Kidney epithelial cell (primary cell): ENCODE measurements at places on chromosomes 6 and 20. TPM values are rescaled to one million over a fixed set of nuclear protein-coding genes. Genes with fewer than 3 reads are reported as not detected.

DNA sequence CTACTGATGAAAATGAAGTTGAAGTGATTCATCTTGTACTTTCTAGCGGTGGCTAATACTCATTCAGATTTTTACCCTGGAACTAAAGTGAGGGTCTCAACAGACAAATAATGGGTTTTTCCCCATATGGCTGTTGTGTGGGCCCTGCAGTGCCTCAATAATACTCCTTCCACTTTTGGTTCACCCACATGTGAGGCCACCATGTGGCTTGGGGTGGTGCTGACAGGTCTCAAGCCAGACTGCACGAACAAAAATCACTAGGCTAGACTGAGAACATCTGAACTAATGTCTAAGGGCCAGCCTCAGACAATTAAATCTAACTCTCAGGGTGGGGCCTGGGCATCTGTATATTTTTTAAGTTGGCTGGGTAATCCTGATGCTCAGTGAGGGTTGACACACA is 7.9 kb upstream of the COL12A1 start:
- no peak for DNase-seq

DNA sequence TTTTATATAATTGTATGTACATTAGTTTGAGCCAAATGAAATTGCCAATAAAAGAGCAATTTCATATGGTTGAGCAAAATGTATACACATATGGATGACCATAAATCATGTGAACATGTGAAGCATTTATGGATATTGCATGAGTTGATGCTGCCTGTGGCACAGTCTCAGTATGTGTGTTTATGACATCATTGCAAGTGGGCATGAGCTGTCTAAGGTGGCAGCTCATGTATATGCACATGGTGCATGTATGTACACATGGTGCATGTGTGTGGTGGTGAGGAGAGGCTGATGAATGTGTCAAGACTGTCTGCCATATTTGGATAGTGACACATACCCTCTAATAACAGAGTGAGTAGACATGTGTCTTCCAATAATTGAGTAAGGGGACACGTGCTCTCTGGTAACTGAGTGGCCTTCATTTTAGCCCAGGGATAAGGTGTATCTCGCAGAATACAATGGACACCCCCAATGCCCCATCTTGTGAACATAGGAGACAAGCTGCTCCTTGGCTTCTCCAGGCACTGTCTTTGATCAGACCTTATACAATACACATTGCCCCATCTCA is 208.8 kb downstream of the DHX35 start:
- DNase-seq: no peak

GRCh38 chr20:41408156-41408794 is 41.7 kb upstream of the EMILIN3 start:
- DNase-seq: no peak

GRCh38 chr6:9250852-9251251 is 815.5 kb upstream of the SLC35B3 start:
- DNase-seq: peak; percentile 34

GRCh38 chr20:35994994-35995453 is 26.6 kb downstream of the CNBD2 start:
- DNase-seq: peak; percentile 43

DNA sequence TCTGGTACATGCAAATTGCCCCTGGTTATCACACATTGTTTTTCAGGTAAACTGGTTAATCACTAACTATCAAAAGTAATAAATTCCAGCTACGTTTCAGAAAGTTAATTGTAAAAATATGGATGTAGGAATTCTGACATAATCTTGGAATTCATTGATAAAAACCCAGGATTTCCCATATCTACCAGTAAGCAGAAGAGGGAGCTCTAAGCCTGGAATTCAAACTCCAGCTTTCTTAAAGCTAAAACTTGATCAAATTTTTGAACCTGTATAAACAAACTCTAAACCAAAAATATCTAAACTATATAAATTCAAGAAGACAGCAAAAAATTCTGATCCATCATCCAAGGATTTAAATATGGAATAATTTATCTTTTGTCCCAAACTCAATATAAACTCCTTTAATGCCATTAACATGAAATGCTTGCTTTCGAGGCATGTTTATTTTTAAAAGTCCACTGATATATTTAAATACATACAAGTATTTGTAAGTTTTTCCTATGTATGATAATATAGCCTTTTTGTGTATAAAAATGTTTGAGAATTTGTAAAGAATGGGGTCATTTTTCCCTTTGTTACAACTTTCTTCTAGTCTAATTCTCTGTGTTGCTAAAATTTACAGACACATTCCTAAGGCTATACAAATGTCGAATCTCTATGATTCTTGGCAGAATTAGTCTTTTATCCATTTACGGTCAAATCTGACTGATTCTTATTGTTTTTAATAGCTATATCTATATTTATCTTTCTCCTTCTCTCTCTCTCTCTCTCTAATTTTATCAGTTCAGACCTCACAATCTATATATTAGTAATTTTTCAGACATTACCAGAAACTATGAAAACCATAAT is 91.4 kb upstream of the RNF217 start:
- DNase-seq: no peak

DNA sequence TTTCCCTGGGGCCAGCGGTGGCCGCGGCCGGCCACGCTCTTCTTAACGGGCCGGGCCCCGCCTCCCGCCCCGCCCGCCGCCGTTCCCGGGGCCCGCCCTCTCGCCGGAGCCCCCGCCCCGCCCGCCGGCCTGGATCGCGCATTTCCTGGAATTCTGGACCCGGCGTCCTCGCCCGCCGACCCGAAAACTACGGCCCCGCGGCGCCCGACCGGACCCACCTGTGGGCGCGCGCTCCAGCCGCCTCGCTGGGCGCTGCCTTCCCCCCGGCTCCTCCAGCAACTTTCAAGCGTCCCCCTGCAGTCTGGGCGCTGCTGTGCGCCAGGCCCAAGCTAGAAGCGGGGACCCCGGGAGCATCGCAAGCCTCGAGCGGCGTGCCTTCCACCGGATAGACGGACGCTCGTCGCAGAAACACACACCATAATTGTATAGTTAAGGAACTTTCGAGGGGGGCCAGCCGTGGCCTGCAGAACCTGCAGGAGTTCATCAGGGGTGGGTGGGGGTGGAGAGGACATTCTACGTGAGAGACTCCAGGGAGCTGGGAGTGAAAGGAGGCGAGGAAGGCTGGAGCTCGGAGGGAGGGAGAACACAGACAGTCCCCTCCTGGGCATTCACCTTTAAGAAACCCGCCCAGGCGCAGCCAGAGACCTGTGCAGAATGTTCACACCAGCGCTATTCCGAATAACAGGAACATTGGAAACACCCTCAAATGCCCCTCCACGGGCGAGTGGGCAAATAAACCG is at the start of gene ADA:
ADA (minus strand) TSS at position 16 of the 740 bp plus-strand sequence. CDS start 92 bp downstream, outside the sequence.
- DNase-seq: no peak

GRCh38 chr6:34025861-34026260 is 120.0 kb downstream of the GRM4 start:
- DNase-seq: no peak

- no peak for DNase-seq
Measured at GRCh38 chr6:142848156-142848555, 96.8 kb downstream of the HIVEP2 start.

GRCh38 chr6:134666125-134666524 is 283.8 kb downstream of the ALDH8A1 start:
- no peak for DNase-seq

DNA sequence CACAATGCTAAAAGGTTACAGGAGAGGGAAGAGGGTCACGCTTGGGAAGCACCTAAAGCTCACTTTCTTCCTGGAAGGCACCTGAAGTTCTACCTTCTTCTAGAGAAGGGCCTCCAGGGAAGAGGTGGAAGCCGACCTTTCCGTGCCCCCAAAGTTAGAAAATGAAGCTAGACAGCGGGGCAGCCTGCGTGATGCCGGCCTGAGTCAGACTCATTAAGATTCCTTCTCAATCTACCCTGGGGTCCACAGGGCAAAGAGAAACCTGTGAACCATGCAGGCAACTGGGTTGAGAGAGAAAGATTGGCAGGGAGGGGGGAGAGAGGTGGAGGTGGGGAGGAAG is 54.8 kb upstream of the CCDC167 start:
- peak; percentile 52 for DNase-seq

DNA sequence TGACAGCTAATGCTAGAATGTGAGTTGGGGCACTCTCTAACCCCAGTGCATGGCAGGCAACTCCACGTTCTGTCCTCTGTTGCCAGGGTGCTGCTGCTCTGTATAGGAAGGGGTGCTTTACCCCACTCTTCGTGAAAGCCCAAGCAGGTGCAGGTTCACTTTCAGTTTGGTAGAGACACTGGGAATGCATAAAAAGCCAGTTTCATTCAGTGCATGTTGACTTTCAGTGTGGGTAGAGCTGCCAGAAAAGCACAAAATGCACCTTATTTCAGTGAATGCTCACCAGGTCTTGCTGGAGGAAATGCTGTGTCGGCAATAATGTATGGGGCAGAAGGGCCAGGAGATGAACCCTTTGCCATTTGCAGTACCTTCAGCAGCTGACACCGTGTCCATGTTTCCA is 62.1 kb upstream of the ADGRB3 start:
- no peak for DNase-seq

DNA sequence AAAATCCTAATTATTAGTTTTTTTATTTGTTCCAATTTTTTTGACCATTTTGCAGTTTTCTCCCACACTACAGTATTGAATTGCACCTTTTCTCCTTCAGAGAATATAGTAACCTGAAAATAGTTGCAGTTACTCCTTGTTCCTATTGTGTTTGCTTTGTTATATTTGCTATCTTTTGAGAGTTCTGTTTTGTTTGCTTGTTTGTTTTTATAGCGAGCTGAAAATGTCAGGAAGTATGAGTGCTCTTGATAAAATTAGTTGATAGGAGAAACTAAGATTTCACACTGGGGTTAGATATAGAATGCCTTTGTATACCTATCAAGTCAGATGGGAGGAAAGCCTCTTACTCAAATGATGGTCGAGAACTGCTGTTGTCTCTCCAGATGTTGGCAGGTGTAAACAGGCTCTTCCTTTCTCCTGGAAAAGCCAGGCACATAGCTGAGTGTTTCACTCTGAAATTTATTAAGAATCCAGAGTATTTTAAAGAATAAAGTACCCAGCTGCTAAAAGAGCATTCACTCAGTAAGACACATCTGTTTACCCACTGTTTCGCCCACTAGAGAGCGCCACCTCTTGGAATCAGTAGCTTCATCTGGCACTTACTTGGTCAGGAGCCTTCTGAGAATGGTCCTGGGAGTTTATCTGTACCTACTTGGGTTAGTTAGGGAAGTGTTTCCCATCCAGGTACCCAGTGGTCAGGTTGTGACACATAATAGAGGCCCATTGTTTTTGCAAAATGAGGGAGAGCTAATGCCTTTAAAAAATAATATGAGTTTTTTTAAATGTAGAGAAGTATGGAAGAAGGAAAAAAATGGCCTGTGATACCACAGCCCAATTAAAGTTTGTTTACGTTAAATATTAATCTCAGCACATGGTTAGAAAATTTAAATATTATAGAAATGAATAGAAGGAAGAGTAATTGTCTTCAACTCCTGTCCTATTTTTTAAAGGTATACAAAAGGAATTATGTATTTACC is 11.2 kb downstream of the NT5DC1 start:
- no peak for DNase-seq

DNA sequence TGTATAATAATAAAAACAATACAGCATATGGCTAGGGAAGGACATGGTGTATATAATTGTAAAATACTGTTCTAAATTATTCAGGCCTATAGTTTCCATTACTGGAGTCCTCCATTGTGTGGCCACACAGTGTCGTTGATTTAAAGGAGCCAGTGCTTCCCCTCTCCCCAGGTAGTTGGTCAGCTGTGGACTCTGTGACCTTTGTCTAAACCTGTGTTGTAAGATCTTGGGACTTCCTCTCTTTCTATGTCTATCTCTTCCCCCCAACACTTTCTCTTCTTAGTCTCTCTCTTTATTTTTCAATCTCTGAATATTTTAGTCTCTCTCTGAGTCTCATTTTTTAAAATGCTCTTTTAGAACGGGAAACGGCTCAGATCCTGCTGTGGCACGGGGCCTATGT is 35.6 kb downstream of the BRPF3 start:
- no peak for DNase-seq

DNA sequence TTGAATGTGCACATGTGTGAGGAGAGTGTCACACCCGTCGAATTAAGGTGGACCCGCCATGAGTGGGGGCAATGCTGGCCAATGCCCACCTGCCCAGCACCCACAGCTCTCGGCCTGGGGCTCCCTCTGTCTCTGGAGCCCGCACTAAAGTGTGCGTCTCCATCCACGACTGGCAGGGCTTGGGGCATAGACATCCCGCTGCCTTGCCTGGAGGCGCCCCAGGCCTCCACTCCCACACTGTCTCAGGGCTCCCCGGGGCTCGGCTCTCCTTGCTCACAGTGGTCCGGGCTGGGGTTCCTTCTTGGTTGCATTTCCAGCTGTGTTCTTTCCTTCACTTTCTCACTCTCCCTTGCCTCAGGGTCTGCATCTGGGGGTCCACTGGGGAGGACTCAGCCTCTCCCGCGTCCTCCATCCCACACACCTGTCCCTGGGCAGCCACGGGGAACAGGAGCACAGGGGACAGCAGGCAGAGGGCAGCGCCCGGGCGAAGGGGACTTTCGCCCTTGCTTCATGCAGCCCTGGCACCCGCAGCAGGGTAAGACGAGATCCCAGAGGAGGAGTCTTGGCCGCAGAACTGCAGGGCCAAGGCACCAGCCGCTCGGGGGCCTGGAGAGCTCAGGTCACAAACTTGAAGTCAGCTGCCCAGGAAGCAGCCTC is 20.1 kb upstream of the MRGBP start:
- no peak for DNase-seq

GRCh38 chr20:58719258-58719657 is 26.7 kb downstream of the NPEPL1 start:
- no peak for DNase-seq

- DNase-seq: no peak
Measured at GRCh38 chr6:44332585-44332984, 9.9 kb upstream of the SPATS1 start.

Gene SAMD5
- total RNA-seq: 4.9 and 6.1 TPM in 2 replicates

Gene FRK
- total RNA-seq: 2.9 and 3.1 TPM in 2 replicates

Gene RIMS4
- total RNA-seq: not detected in 2 replicates

Gene COL10A1
- not detected in 2 replicates for total RNA-seq

Gene MGME1
- 11.6 and 15.2 TPM in 2 replicates for total RNA-seq

Gene POU3F2
- not detected in 2 replicates for total RNA-seq

Gene RAET1G
- not detected in 2 replicates for total RNA-seq

Gene HLA-DRA
- total RNA-seq: 0.38 and 0.62 TPM in 2 replicates

Gene FRMD1
- not detected in 2 replicates for total RNA-seq

Gene ZC3H12D
- not detected in 2 replicates for total RNA-seq

Gene TSHZ2
- total RNA-seq: 1.0 and 1.4 TPM in 2 replicates

Gene ALDH8A1
- total RNA-seq: 0.46 and 9.3 TPM in 2 replicates

Gene BMP7
- 21.8 and 30.5 TPM in 2 replicates for total RNA-seq
